ENCODE measurements at places on chromosomes 5 and 9. TPM values are rescaled to one million over a fixed set of nuclear protein-coding genes. Genes with fewer than 3 reads are reported as not detected.

GRCh38 chr5:138541511-138542179 lies 1.4 kb downstream of the ETF1 start:
- no peak for DNase-seq
- H3K36me3 ChIP-seq, result peaks cover 44% of the 10 kb centered on the region
- peak overlapping the region; percentile 90 for H3K27ac ChIP-seq
- H3K4me3 ChIP-seq, result peak overlapping the region; percentile 90
- peaks cover 37% of the 10 kb centered on the region for H3K4me1 ChIP-seq
- no peaks in the 10 kb centered on the region for H3K27me3 ChIP-seq

GRCh38 chr5:7519564-7519963 lies 123.6 kb downstream of the ADCY2 start:
- H3K27ac ChIP-seq, result no peak overlapping the region
- no peaks in the 10 kb centered on the region for H3K36me3 ChIP-seq
- no peaks in the 10 kb centered on the region for H3K4me1 ChIP-seq
- H3K4me3 ChIP-seq, result no peak overlapping the region
- no peak for DNase-seq
- H3K27me3 ChIP-seq, result no peaks in the 10 kb centered on the region

GRCh38 chr9:83012168-83012921 lies 50.6 kb downstream of the RASEF start:
- DNase-seq, result no peak
- H3K36me3 ChIP-seq, result no peaks in the 10 kb centered on the region
- no peaks in the 10 kb centered on the region for H3K27me3 ChIP-seq
- H3K4me1 ChIP-seq, result no peaks in the 10 kb centered on the region
- no peak overlapping the region for H3K4me3 ChIP-seq
- no peak overlapping the region for H3K27ac ChIP-seq

- no peak overlapping the region for H3K4me3 ChIP-seq
- peaks cover 9% of the 10 kb centered on the region for H3K4me1 ChIP-seq
- DNase-seq, result no peak
- no peaks in the 10 kb centered on the region for H3K36me3 ChIP-seq
- H3K27ac ChIP-seq, result no peak overlapping the region
Observed at GRCh38 chr5:55471468-55471867, 63.3 kb downstream of the PLPP1 start.

DNA sequence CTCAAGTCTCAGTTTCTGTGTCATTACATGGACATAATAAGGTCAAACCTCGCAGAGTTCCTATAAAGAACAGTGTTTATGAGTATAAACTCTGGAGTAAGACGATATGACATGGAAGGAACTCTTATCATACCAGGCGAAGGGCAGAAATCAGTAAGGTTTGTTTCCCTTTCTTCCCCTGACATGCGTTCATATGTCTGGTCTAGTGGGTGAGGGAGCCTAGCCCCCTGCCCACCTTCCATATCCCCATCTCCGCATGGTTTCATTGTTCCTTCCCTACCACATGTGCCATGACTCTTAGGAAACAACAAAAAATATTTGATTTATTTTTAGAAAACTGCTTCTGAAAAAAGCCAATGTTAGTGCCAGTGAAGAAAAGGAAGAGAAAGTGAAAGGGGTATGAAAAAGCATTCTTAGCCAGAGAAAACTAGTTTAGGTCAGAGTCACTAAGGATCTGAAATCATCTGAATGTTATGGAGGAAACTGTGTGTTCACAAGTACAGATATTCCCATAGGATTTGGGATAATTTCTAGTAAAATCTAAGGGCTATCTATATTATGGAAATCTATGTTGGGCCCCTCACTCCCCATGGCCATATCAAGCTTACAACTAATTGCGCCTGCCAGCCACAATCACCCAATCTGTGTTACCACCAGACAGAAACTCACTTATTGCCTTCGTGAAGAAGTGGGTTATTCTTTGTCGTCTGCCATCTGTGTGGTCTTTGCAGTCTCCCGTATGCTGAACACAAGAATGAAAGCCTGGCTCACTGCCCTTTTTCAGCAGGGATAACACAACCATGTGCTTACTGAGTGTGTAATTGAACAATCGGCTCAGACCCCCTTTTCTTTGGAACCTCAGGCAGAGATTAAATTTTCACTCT lies 19.9 kb upstream of the HMHB1 start:
- DNase-seq, result no peak
- no peak overlapping the region for H3K27ac ChIP-seq
- H3K27me3 ChIP-seq, result no peaks in the 10 kb centered on the region
- no peak overlapping the region for H3K4me3 ChIP-seq

DNA sequence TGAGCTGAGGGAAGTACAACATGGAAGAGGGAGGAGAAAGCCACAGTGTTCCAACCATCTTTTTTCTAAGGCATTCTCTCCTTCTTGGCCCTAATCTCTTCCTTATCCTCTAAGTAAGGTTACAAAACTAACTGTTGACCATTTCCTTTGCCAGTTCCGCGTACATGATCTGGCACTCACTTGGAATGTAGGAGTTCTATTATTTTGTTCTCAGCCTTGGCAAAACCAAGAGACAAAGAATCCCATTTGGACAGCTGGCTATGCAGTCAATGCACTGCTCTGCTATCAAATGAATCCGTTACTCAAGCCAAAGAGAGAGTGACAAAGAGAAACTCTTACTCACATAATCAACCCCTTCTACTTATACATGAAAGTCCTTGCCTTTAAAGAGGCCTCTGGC lies 410.3 kb downstream of the DTWD2 start:
- no peak overlapping the region for H3K4me3 ChIP-seq
- no peaks in the 10 kb centered on the region for H3K36me3 ChIP-seq
- H3K27me3 ChIP-seq, result no peaks in the 10 kb centered on the region
- H3K27ac ChIP-seq, result no peak overlapping the region
- no peak for DNase-seq

DNA sequence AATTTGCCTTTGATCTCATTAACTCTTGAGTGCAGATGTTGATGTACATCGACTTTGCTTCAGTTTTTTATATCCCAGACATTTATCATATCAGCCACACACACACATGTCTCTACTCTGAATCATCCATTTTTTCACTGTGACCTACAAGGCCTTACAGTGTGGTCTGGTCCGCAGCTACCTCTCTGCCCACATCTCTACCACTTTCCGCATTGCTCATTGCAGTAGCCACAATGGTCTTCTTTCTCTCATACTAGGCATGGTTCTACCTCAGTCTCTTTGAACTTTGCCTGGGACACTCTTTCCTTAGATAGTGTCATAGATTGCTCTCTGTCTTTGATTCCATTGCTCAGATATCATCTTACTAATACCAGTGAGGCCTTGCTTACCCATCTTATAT lies 87.9 kb upstream of the FSD1L start:
- H3K4me3 ChIP-seq, result no peak overlapping the region
- H3K4me1 ChIP-seq, result no peaks in the 10 kb centered on the region
- no peak overlapping the region for H3K27ac ChIP-seq
- no peaks in the 10 kb centered on the region for H3K36me3 ChIP-seq
- no peak for DNase-seq

DNA sequence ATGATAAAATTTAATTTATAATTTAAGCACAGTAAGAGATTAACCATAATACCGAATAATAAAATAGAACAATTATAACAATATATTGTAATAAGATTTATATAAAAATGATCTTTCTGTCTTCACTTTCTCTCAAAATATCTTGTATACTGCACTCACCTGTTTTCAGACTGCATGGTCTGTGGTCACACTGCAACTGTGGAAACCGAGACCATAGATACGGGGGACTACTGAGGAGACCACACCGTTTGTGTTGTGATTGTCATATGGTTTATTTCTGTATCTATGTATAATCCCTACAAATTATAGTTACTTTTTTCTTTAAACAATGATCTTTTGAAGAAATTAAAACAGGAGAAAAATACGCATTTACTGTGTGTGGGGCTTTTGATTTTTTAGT lies 78.8 kb upstream of the TNFAIP8 start:
- no peaks in the 10 kb centered on the region for H3K27me3 ChIP-seq
- peaks cover 18% of the 10 kb centered on the region for H3K4me1 ChIP-seq
- no peak for DNase-seq
- H3K27ac ChIP-seq, result no peak overlapping the region
- no peaks in the 10 kb centered on the region for H3K36me3 ChIP-seq

GRCh38 chr9:111149018-111149759 lies 110.9 kb upstream of the LPAR1 start:
- no peaks in the 10 kb centered on the region for H3K4me1 ChIP-seq
- no peak overlapping the region for H3K4me3 ChIP-seq
- no peaks in the 10 kb centered on the region for H3K27me3 ChIP-seq
- no peaks in the 10 kb centered on the region for H3K36me3 ChIP-seq
- H3K27ac ChIP-seq, result no peak overlapping the region
- no peak for DNase-seq

GRCh38 chr5:130189961-130190360 lies 285.7 kb downstream of the CHSY3 start:
- H3K27me3 ChIP-seq, result no peaks in the 10 kb centered on the region
- DNase-seq, result no peak
- no peak overlapping the region for H3K27ac ChIP-seq
- no peaks in the 10 kb centered on the region for H3K36me3 ChIP-seq

- H3K27ac ChIP-seq, result no peak overlapping the region
- H3K4me3 ChIP-seq, result no peak overlapping the region
- H3K4me1 ChIP-seq, result peaks cover 6% of the 10 kb centered on the region
- peaks cover 21% of the 10 kb centered on the region for H3K27me3 ChIP-seq
- H3K36me3 ChIP-seq, result no peaks in the 10 kb centered on the region
- DNase-seq, result no peak
Observed at GRCh38 chr5:39426051-39426745, 1.4 kb upstream of the DAB2 start.

- H3K36me3 ChIP-seq, result no peaks in the 10 kb centered on the region
- no peaks in the 10 kb centered on the region for H3K4me1 ChIP-seq
- H3K27me3 ChIP-seq, result no peaks in the 10 kb centered on the region
- DNase-seq, result no peak
- H3K27ac ChIP-seq, result no peak overlapping the region
- no peak overlapping the region for H3K4me3 ChIP-seq
Observed at GRCh38 chr5:61123145-61123544, 39.1 kb downstream of the SMIM15 start.

GRCh38 chr5:55421074-55421529 lies 113.3 kb downstream of the MTREX start:
- peaks cover 23% of the 10 kb centered on the region for H3K36me3 ChIP-seq
- DNase-seq, result no peak
- H3K4me3 ChIP-seq, result no peak overlapping the region
- H3K27me3 ChIP-seq, result no peaks in the 10 kb centered on the region
- no peaks in the 10 kb centered on the region for H3K4me1 ChIP-seq

GRCh38 chr9:134299883-134300282 lies 26.4 kb upstream of the RXRA start:
- H3K4me1 ChIP-seq, result no peaks in the 10 kb centered on the region
- no peak overlapping the region for H3K4me3 ChIP-seq
- no peak for DNase-seq
- H3K27ac ChIP-seq, result no peak overlapping the region
- no peaks in the 10 kb centered on the region for H3K27me3 ChIP-seq

DNA sequence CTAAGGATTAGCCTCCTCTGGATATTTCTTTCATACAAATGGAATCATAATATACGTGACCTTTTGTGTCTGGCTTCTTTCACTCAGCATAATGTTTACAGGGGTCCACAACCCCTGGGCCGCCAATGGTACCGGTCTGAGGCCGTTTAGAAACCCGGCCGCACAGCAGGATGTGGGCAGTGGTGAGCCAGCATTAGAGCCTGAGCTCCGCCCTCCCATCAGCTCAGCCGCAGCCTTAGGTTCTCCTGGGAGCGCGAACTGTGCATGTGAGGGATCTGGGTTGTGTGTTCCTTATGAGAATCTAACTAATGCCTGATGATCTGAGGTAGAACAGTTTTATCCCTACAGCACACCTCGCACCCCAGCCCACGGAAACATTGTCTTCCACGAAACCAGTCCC lies 229.7 kb downstream of the ICE1 start:
- H3K27me3 ChIP-seq, result no peaks in the 10 kb centered on the region
- no peaks in the 10 kb centered on the region for H3K4me1 ChIP-seq
- no peaks in the 10 kb centered on the region for H3K36me3 ChIP-seq
- no peak overlapping the region for H3K4me3 ChIP-seq
- DNase-seq, result no peak
- no peak overlapping the region for H3K27ac ChIP-seq

The TAS2R1 gene
- not detected for total RNA-seq

The FOXD4L6 gene
- total RNA-seq, result not detected

The TRAF1 gene
- 4.7 TPM for total RNA-seq

The GFPT2 gene
- total RNA-seq, result 2.1 TPM
